GM23248 (cell line): ENCODE measurements at places on chromosomes 5 and 9. TPM values are rescaled to one million over a fixed set of nuclear protein-coding genes. Genes with fewer than 3 reads are reported as not detected.

- no peak for DNase-seq
These were observed 62.2 kb upstream of the PPARGC1B start for GRCh38 chr5:149667829-149668330.

BNC2 gene
- polyA plus RNA-seq = 13.8 and 15.1 TPM in 2 replicates

DNA sequence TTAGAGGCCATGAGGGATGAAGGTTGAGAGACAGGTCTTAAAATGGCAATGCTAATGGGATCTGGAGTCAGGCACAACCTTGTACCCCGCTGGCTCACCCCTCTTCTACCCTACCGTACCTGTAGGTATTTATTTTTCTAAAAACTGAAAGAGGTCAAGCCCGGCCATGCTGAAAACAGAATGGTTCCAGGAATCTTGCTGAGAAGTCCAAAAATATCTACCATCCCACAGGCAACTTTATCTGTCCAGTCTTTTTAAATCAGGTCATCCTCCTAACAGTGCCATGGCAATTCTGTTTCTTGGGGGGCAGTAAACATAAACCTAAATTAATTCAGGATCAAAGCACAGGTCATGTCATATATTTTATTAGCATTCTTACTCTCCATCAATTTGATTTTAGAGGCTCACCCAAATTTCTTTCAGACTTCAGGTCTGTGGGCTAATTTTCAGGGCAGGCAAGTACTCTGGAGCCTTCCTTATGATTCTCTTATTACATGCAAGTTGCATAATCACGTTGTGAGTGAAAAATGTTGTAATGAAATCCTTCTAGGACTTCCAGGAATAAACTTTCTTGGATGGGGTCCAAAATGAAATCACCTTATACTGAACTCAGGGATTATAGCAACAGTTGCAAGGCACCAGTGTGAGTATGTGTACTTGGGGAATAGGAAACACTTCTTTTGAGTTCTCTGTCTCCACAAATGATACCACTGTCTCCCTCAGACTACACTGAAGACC, 102.7 kb upstream of the NREP start:
- peak; percentile 86 for DNase-seq

FAM151B gene
- 2.6 and 4.4 TPM in 2 replicates for polyA plus RNA-seq
